ENCODE measurements at places on chromosomes 13 and 19.

GRCh38 chr13:51727634-51728274, 76.2 kb downstream of the DHRS12 start:
- DNase-seq, result no peak

DNA sequence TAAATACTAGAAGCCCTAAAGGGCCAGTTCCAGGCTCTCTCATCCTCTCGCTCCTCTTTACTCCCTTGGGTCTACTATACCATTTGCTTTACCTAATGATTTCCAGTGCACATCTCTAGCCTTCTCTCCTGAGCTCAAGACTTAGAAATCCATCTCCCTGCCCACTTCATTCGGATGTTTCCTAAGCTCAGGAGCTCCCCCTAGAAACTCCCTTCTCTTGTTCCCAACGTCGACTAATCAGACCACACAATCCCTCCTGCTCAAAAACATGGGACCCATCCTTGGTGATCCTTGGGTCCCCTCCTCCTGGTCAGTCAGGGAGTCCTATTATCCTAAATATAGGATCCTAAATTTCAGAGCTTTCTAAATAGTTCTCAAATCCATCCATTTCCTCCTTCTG, 21.1 kb upstream of the STK24 start:
- DNase-seq, result peak; percentile 24

- no peak for DNase-seq
Measured at GRCh38 chr19:57934820-57935665, at the start of gene ZNF418. ZNF418 (minus strand) TSS chr19:57935402; CDS start chr19:57933822, 1,580 bp downstream.

GRCh38 chr13:112465251-112466131, 89.3 kb downstream of the SPACA7 start:
- DNase-seq, result no peak

DNA sequence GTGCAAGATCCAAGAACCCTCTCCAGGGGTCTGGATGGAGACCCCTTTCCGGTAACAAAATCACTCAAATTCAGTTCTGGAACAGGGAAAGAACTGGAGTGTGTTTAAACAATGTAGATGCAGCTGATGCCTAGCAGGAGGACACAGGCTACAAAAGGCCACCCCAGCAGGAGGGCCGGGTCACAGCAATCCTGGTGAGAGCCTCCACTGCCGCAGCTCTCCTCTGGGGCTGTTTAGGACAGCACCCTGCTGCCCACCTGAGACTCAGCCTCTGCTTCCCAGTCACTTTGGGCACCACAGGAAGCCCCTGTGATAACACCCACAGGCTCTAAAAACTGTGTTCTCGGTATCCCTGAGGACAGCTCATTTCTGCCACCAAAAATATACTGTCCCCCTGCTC, 318.7 kb upstream of the NBEA start:
- no peak for DNase-seq

All from HepG2 (cell line).